Dermis blood vessel endothelial cell (primary cell): ENCODE measurements at places on chromosomes 16 and 17. TPM values are rescaled to one million over a fixed set of nuclear protein-coding genes. Genes with fewer than 3 reads are reported as not detected.

The RND2 gene
- total RNA-seq = 0.14 and 0.17 TPM in 2 replicates

The NLGN2 gene
- 2.7 and 5.5 TPM in 2 replicates for total RNA-seq

The FBXO39 gene
- total RNA-seq = 3.7 and 4.3 TPM in 2 replicates

The GRAPL gene
- total RNA-seq = 17.2 and 36.1 TPM in 2 replicates

The KRTAP3-1 gene
- not detected in 2 replicates for total RNA-seq

The MYOCD gene
- under 0.01 and 0.42 TPM in 2 replicates for total RNA-seq

The MAPT gene
- under 0.01 and 0.05 TPM in 2 replicates for total RNA-seq

The ENPP7 gene
- not detected in 2 replicates for total RNA-seq

The DOC2A gene
- 0.47 and 2.0 TPM in 2 replicates for total RNA-seq

The TPSG1 gene
- not detected in 2 replicates for total RNA-seq

DNA sequence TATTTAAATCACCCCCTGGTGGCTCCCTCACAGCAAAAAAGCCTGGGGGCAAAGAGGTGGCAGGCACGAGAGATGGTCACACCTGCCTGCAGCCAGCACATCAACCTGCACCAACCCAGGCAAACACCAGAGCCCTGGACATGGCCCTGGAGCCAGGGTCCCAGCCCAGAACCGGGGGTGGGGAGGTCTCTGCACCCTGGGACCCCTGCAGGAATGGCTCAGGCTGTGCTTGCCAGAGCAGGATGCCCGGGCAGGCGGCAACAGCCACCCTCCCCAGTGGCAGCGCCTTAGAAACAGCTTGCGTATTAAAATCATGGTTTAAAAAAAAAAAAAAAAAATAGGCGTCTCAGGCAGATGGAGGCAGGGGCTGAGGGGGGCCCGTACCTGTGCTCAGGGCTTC, 16.2 kb downstream of the MYBBP1A start:
- DNase-seq = no peak

GRCh38 chr16:69324585-69325253, 5.7 kb downstream of the PDF start:
- no peak for DNase-seq

DNA sequence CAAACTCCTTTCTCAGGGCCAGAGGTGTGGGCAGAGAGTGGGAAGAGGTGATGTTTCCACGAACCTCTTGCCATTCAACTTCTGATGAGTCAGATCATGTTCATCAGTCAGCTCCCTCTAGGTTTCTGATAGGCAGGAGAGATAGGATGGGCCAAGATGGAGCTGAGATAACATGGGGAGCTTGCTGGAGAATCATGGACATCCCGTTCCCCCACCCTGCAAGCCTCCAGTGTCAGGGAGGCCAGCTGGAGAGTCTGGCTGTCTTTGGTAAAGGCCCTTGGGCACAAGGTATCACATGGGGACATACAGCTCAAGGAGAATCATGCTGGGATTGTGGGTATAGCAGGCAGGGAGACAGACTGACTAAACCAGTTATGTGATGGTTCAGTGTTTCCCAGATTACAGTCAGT, 136.0 kb upstream of the IRX3 start:
- no peak for DNase-seq

- DNase-seq = peak; percentile 18
These were observed 16.3 kb downstream of the ERAL1 start for GRCh38 chr17:28871056-28871579.

- DNase-seq = peak; percentile 12
These were observed 79.0 kb downstream of the C16orf78 start for GRCh38 chr16:49452578-49452977.

DNA sequence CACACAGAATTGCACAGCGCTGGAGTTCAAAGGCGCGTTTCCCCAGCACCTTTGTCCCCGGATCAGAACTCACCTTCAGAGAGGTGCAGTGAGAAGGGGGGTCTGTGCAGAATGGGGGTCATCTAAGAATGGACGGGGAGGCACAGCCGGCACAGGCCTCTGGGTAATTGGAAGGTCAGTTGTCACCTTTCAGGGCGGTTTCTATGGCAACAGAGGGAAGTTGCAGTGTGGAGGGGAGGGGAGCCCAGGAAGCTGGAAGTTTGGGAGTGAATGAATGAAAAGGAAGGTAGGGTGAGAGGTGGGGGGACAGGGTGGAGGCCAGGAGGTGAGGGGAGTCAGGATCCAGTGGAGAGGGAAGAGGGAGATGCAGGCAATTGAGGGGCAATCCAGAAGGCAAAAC, 12.4 kb upstream of the KCNG4 start:
- no peak for DNase-seq

GRCh38 chr16:50282010-50282538, 15.7 kb downstream of the ADCY7 start:
- DNase-seq = no peak

GRCh38 chr16:73011926-73012325, 36.0 kb downstream of the ZFHX3 start:
- no peak for DNase-seq

GRCh38 chr17:55296171-55296695, 31.5 kb downstream of the HLF start:
- no peak for DNase-seq

GRCh38 chr17:66938656-66939055, 25.9 kb upstream of the CACNG4 start:
- no peak for DNase-seq

DNA sequence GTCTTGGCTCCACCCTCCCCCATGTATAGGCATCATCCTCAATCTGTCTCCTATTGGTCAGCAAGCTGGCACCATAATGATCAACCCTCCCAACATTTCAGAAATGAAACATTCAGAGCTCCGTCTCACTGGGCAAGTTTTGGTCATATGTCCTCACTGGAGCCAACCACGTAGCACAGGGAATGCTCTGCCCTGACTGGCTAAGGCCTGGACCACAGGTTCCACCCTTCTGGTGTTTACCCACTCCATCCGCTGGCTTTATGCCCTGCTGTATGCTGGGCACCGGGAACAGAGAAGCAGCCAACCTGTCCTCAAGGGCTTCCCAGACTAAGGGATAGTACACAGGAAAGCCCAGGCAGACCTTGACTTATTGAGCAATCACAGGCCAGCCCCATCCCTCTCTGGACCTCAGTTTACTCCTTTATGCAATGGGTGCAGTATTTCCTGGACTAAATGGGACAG, 20.5 kb downstream of the MYO15A start:
- DNase-seq = peak; percentile 33

- no peak for DNase-seq
These were observed 199.4 kb downstream of the PHKB start for GRCh38 chr16:47660540-47660939.

- DNase-seq = peak; percentile 81
These were observed 13.7 kb downstream of the SHCBP1 start for GRCh38 chr16:46607529-46607928.

GRCh38 chr17:47850692-47851573, at the start of gene SP6:
Gene SP6, minus strand, starts transcription at chr17:47851163. Its CDS starts 2,734 bp downstream, at chr17:47848429.
- DNase-seq = peak; percentile 78

- DNase-seq = no peak
These were observed 9.0 kb upstream of the CSNK1D start for GRCh38 chr17:82282239-82283207.

GRCh38 chr17:51397361-51398127, 137.2 kb downstream of the UTP18 start:
- DNase-seq = no peak

- no peak for DNase-seq
These were observed 41.8 kb downstream of the NOL11 start for GRCh38 chr17:67759355-67760171.

DNA sequence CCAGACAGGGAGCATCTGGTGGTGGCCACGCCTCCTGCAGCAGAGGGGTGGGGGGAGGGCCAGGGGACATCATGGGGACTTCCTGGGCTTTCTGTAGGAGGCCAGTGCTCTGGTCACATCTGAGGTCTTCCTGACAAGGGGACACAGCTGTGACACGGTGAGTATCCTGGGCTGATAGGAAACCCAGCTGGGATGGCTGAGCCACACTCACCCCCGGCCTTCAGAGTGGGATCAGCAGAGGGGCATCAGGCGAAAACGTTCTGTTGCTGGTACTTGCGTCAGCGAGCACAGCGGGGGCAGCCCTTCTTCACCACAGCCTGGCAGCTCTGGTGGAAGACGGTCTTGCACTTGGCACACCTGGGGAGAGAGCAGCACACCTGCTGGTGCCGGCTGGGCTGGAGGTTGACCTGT, 122.9 kb upstream of the SMURF2 start:
- DNase-seq = no peak

- DNase-seq = no peak
These were observed 649 bp downstream of the GSE1 start for GRCh38 chr16:85613604-85614337.

DNA sequence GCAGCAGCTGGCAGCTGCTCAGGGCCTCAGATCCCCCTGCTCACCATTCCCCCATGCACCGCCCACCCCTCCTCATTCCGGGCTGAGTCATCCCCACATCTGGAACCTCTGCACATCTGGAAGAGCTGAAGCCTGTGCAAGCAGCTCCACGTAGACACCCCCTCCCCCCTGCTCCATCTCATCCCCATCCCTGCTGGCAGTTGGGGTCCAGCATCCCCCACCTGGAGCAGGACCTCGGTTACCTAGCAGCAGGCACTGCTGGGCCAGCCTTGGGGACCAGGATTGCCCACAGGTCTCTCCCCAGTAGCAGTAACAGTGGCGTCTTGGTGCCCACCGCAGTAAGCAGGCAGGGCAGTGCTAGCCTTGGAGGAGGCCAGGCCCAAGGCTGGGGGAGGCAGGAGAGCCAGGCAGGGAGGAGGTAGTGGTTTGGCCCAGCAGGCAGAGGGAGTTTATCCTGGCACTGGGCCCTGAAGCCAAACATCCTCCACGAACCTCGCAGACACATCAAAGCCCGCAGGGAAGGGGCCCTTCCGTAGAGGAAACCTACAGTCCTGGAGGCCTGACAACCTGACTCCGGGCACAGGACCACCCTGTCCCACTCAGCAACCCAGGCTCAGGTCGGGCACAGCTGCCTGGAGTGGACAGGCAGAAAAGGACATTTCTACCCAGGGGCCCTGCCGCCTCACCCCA, 7.7 kb upstream of the TMEM92 start:
- peak; percentile 55 for DNase-seq

DNA sequence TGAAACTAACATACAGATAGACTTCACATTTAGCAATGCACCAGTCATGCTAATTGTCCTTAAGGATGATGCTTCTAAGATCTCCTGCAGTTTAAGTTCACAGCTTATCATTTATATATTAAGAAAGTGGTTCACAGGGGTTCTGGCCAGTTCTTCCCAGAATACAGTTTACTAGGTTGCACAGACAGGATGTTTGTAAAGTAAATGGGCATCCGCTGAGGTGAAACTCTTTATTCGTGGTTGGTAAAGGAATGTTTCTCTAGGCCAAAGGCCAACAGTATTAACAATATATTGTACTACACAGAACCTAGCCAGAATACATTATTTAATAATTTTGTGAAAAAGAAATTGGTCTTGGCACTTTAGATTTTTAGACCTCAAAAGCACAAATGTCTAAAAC, 1427.3 kb downstream of the CDH8 start:
- DNase-seq = no peak

- no peak for DNase-seq
These were observed 24.8 kb upstream of the CDRT4 start for GRCh38 chr17:15492186-15492585.

DNA sequence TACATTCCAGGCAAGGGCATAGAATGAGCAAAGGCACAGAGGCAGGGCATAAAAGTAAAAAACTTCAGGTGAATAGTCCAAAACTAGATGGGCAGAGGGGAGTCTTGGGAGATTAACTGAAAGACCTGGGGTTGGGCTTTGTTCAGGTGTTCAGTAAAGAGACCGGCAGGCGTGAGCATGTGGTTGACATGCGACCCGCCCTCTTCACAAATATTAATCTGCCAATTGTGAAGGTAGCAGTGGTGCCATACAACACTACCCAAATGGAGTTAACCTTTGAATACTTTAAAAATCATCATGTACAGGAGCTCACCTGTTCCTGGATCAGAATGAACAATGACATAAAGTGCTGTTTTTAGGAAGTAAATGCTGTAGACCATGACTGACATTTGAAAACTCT, 225.5 kb downstream of the LGALS9B start:
- no peak for DNase-seq

- no peak for DNase-seq
These were observed 256.1 kb downstream of the CDH8 start for GRCh38 chr16:61780161-61780560.

GRCh38 chr17:69451416-69452394, 37.2 kb downstream of the MAP2K6 start:
- DNase-seq = no peak
